ENCODE measurements at places on chromosomes 11 and 22.

DNA sequence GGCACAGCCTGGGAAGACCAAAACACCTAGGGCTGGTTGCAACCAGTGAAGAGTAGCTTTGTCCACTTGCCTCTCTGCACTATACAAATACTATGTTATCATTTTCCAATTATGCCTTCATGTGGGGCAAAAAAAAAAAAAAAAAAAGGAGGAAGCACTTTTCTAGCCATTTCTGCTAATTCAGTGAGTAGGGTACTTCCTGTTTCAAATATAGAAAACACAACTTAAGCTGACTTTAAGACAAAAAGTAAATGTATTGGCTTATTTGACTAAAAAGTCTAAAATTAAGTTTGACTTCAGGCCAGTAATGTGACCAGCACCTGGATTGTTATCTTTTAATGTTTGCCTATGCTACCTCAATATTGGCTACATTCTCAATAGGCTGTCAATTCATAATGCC lies 15.3 kb downstream of the CCDC73 start:
- no peak for DNase-seq

DNA sequence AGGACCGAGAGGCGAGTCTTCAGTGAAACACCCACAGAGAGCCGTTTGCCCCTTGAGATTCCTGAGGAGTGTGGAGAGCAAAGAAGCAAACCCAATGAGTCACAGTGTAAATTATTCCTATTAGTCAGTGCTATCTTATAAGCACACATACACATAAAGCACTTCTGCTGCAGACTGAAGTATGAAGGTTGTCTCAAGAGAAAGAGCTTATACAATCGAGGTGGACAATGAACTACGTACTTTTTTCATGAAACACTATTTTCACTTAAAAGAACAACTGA lies 37.3 kb downstream of the GALNT18 start:
- DNase-seq, result peak; percentile 66

GRCh38 chr22:39478441-39478850 lies 21.6 kb downstream of the MGAT3 start:
- DNase-seq, result peak; percentile 24

GRCh38 chr11:6596239-6596877 lies 7.1 kb downstream of the RRP8 start:
- no peak for DNase-seq

GRCh38 chr11:100890789-100891188 lies 203.7 kb downstream of the ARHGAP42 start:
- peak; percentile 84 for DNase-seq

DNA sequence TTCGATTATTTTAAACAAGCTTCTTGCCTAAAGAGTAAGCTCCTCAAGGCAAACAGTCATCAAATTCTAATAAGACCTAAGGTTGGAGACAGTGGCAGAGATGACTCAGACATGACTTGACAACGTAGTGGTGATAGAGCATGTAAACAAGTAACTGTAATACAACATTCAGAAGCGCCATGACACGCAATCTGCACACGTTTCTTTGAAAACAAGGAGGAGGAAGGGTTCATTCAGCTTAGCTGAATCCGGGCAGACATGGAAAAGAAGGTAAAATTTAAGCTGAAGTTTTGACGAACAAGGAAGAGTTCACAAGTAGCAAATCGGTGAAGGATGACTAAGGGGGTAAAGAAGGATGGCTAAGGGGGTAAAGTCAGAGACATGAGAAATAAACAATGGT lies 152.4 kb upstream of the ZC3H12C start:
- peak; percentile 99 for DNase-seq

DNA sequence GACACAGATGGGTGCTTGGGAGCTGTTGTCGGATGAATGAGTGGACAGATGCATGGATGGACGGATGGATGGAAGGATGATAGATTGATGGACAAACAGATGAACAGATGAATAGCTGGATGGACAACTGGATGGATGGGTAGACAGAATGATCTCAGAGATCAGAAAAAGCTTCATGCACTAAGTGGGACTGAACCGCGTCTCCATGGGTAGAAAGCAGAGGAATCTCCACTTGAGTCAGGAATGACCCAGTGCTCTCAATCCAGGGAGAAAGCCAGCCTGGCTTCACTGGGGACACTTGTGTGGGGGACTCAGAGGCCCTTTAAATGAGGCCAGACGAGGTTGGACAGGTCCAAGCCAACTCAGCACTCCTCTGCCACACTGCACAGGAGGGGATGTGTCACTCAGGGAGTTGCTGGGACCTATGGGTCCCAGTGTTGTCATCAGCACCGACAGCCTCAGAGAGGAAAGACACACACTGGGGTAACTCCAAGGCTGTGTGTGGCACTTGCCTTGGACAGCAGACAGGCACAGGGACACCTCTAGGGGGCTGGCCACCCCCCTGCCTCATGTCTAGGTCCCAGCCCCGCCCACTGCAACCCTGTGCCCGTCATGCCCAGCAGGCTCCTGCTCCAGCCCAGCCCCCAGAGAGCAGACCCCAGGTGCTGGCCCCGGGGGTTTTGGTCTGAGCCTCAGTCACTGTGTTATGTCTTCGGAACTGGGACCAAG lies 5.6 kb downstream of the IGLL5 start:
- no peak for DNase-seq

- no peak for DNase-seq
Measured at GRCh38 chr11:63843041-63843440, 4.1 kb downstream of the MARK2 start.

- DNase-seq, result no peak
Measured at GRCh38 chr11:116980136-116980793, 118.0 kb downstream of the SIK3 start.

DNA sequence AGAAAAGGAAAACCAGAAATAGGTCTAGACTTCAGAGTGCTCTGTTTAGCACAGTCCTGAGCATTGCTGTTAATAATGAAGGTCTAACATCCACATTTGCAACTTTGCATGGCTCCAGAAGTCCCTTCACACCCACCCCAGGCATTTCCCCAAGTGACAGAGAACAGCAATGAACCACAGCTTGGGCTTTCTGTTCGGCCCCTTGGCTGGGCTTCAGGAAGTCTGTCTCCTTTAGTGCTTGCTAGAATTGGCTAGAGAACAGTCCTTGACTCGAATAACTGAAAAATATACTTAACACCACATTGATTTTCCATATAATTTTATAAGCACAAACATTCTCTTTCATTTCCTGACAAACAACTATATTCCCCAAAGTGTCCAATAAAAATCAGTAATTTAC lies 29.3 kb upstream of the TENM4 start:
- no peak for DNase-seq

DNA sequence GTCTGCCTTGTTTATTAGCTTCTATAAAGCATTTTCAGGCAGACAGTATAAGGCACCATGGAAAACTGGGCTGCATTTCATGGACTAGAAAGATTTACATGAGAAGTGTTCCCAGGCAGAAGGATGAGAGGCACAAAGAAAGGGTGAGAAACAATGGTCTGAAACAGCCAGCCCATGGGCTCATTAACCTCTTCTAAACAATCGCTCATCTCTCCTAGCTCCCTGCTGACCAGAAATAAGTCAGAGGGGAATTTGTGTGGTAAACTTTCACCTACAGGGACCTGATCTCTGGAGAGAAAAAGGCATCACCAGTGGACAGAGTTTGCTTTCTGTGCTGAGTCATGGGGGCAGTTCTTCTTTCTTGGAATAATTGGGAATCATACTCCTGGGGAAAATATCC lies 51.8 kb upstream of the KIRREL3 start:
- no peak for DNase-seq
